ENCODE measurements at places on chromosomes 12 and 14.
A peak's percentile ranks its signal among the peaks of the same experiment; 100 is the strongest.

DNA sequence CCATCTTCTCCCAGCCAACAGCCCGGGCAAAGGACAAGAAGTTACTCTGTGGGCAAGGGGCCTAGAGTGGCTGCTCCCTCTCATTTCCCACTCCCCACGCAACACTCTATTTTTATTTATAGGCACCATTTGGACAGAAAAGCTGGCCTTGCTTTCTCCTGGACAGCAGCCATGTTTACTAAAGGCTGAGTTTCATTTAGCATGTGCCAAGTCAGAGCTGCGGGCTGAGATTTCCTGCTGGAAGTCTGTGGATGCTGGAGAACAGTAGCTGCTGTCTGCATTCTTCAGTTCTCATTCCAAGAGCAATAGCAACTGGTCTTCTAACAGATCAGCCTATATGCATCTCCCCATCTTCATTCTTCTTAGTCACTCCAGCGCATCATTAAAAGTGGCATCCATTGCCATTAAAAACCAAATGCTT is 8.3 kb downstream of the COL2A1 start:
- peak; percentile 31 for DNase-seq

DNA sequence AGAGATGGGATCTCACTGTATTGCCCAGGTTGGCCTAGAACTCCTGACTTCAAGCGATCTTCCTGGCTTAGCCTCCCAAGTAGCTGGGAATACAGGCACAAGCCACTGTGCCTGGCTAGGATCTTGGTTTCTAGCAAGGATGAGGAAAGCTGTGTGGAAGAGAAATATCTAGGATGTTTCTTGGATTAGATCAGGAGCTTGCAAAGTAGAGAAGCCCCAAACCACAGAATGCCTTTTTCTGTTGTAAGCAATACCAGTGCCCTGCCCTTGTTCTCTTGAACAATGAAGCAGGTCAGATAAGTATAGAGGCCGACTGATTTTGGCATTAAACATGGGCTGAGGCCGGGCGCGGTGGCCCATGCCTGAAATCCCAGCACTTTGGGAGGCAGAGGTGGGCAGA is 44.3 kb upstream of the STRN3 start:
- DNase-seq, result peak; percentile 85

GRCh38 chr12:131223791-131224225 is 270.1 kb downstream of the ADGRD1 start:
- DNase-seq, result no peak

- DNase-seq, result no peak
Measured at GRCh38 chr12:12918781-12919389, 27.5 kb downstream of the GPRC5A start.

DNA sequence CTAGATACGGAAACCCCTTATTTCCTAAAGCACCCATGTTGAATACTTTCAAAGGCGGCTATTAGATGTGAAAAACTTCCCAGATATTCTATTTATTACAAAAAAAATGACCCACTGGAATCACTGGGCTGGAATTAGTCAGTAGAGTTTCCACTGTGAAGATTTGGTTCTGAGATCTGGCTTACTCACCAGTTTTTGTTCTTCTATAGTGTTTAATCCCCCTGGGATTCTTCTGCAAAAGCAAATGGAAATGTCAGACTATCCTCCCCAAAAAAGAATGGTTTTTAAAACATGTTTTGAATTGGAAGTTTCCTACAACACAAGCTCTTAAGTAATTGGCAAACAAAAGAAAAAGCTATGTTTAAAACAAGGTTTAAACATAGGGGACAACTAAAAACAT is 166.4 kb downstream of the STXBP6 start:
- DNase-seq, result no peak

GRCh38 chr12:6110006-6110405 is 14.5 kb downstream of the VWF start:
- DNase-seq, result no peak

GRCh38 chr12:20451761-20452160 is 83.4 kb downstream of the PDE3A start:
- DNase-seq, result peak; percentile 27

GRCh38 chr12:10716277-10716676 is 6.8 kb downstream of the YBX3 start:
- no peak for DNase-seq

GRCh38 chr14:60249321-60250256 is 568 bp downstream of the PPM1A start:
- DNase-seq, result peak; percentile 92

DNA sequence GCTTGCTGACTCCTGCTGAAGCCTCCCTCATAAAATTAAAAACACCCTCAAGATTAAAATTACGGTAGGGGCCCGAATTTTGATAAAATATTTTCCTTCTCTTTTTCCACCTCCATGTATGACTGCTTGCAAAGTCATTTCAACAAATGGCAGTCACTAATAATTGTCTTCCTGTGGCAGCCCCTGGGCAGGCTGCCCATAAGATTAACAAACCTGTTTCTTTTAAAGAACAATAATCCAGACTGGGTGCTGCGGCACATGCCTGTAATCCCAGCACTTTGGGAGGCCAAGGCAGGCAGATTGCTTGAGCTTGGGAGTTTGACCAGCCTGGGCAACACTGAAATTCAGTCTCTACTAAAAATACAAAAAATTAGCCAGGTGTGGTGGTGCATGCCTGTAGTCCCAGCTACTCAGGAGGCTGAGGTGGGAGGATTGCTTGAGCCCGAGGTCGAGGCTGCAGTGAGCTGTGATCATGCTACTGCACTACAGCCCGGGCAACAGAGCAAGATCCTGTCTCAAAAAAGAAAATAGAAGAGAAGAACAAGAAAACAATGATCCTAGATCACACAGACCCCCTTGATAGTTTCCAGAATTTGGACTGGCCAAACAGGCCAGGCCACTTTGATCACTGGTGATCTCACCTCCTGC is 8.7 kb downstream of the SAV1 start:
- no peak for DNase-seq

- DNase-seq, result peak; percentile 65
Measured at GRCh38 chr12:46371718-46372543, 642 bp downstream of the SLC38A2 start.

GRCh38 chr12:80565271-80565670 is 121.2 kb downstream of the PTPRQ start:
- no peak for DNase-seq

- no peak for DNase-seq
Measured at GRCh38 chr12:108363565-108363964, 24.5 kb upstream of the CMKLR1 start.

GRCh38 chr14:69345402-69345801 is 52.7 kb downstream of the ERH start:
- DNase-seq, result no peak
